Aortic smooth muscle cell (primary cell): ENCODE measurements at places on chromosomes 4 and X. TPM values are rescaled to one million over a fixed set of nuclear protein-coding genes. Genes with fewer than 3 reads are reported as not detected.

FAM133A gene
- 0.40 and 0.81 TPM in 2 replicates for total RNA-seq

P2RY8 gene
- not detected in 2 replicates for total RNA-seq

ARHGEF6 gene
- total RNA-seq: 9.9 and 14.2 TPM in 2 replicates

NDNF gene
- total RNA-seq: 0.25 TPM in 1 of 2 replicates, not detected in the other

SORBS2 gene
- 3.4 and 6.1 TPM in 2 replicates for total RNA-seq

TRAM1L1 gene
- 0.50 and 0.53 TPM in 2 replicates for total RNA-seq

XIAP gene
- 41.2 and 43.7 TPM in 2 replicates for total RNA-seq
